ENCODE measurements at places on chromosomes 11 and 22.

GRCh38 chr22:44413211-44413610 lies 84.8 kb downstream of the RTL6 start:
- no peak for DNase-seq

DNA sequence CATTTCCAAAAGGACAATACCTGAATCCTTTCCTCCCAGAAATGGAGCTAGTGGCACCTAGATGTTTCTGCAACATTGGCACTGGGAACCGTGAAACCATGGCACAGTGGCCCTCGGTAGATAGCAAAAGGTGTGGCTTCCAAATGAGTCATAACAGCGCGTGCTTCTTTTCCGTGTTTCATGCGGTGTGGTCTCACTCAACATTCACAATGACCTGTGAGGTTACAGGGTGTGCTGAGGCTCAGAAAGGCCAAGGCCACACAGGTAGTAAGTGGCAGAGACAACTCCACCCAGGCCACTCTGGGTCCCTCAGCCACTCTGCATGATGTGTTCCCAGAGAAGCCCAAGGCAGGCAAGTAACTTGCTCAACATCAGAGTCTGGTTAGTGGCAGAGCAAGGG lies 67.4 kb downstream of the TP53I11 start:
- no peak for DNase-seq

DNA sequence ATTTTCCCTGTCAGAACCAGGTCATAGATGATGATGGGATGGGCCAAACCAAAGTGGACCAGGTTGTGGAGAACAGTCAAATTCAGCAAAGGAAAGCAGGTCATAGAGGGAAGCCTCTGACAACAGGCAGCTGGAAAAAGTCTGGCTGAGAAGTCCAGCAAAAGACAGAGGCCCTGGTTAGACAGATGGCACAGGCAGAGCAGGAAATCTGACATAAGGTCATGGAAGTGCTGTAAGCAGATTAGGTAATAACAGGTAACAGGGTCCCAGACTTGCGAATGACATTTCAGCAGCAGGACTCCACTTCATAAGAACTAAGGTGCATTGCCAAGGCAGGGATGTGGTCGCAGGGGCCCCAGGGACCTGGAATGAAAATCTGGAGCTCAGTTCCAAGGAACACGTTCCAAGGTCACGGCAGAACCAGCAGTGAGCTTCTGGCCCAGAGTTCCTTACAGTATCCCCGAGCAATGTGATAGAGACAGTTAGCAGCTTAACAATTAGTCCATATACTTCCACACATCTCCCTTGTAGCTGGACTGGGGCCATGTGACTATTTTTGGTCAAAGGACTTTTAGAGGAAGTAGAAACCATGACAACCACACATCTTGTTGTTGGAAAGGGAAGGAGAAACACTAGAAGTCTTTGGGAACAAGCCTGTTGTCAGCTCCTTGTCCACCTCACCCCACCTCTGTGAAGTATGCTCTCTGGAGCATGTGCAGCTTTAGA lies 75.4 kb downstream of the ME3 start:
- DNase-seq: no peak

GRCh38 chr11:37946155-37946766 lies 1348.2 kb upstream of the RAG2 start:
- DNase-seq: no peak

- DNase-seq: no peak
Measured at GRCh38 chr11:87603887-87604286, 566.2 kb downstream of the TMEM135 start.

- DNase-seq: no peak
Measured at GRCh38 chr11:36792996-36793914, 195.2 kb upstream of the RAG2 start.

- DNase-seq: no peak
Measured at GRCh38 chr11:76653674-76654284, 16.8 kb downstream of the LRRC32 start.

GRCh38 chr11:111157571-111157970 lies 88.0 kb upstream of the POU2AF2 start:
- DNase-seq: no peak

GRCh38 chr11:62394825-62395538 lies 23.9 kb upstream of the SCGB1A1 start:
- peak; percentile 48 for DNase-seq

DNA sequence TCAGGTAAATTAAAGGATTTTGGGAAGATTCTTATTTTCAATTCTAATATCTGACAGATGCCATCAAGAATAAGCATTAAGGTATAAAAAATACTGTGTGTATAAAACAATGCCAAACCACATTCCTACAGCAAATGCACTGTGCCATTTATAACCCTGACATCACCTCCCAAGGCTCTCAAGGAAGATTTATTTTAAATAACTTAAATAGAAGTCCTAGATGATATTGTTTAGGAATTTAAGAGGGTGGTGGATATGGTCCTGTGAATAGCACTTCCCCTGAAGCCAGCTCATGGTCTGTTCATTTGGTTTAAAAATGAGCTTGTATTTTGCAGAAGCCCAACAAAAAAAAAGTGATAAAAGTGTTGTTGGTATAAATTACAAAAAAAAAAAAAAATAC lies 32.1 kb downstream of the PPIL2 start:
- no peak for DNase-seq

- no peak for DNase-seq
Measured at GRCh38 chr22:21593406-21594232, 26.1 kb downstream of the UBE2L3 start.

GRCh38 chr11:117143390-117143789 lies 697 bp upstream of the PAFAH1B2 start:
- no peak for DNase-seq

DNA sequence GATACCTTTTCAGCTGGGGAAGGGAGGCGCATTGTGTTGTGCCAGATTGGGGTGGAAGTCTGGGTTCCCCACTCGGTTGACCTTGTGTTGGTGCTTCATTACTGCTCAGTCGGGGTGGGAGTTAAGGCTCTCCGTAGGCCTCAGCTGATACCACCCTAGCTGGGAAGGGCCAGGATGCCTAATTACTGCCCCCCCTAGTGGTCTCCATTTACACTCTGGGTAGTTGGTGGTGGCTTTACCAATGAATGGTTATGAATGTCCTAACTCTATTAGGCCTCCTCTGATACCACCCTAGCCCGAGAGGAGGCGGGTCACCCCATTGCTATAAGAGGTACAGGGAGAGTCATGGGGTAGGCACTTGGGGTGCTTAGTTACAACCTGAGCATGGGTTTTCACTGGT lies 27.5 kb upstream of the HIKESHI start:
- no peak for DNase-seq

DNA sequence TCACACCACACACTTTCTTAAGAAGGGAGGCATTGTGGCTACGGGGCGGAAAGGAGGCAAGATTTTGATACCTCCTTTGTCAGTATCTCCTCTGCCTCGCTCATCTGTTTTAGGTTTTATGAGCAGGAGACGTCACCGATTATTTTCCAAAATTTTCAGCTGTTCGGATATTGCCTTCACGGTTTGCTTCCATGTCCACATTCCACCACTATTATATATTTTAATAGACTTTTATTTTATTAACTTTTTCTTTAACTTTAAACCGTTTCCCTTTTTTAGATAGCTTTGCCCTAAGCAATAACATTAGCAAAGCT lies 33.7 kb upstream of the CREB3L1 start:
- no peak for DNase-seq

DNA sequence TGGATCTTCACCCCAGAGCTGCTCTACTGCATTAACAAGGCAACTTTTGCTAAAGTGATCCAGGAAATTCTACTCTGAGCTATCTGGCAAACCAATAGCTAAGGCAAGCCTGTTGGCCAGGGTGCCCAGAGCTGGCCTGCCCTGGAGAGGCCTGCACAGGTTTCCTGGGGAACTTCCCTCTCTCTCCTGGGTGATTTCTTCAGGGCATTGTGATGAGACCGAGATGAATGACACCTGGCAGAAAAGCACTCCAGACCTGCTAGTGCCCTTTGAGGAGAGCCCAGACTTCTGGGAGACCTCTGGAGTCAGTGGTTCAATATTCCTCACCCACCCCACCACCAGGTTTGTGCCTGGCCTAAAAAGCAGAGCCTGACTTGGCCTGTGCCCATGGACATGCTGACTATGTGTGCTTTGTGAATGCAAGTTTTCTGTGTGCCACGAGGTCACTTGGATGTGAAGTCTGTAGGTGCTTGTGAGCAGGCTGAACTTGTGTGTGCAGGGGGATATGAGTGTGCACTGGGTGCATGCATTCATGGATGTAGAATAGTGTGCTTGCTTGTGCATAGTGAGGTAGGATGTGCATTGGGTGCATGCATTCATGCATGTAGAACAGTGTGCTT lies 4.4 kb upstream of the APLNR start:
- DNase-seq: no peak

DNA sequence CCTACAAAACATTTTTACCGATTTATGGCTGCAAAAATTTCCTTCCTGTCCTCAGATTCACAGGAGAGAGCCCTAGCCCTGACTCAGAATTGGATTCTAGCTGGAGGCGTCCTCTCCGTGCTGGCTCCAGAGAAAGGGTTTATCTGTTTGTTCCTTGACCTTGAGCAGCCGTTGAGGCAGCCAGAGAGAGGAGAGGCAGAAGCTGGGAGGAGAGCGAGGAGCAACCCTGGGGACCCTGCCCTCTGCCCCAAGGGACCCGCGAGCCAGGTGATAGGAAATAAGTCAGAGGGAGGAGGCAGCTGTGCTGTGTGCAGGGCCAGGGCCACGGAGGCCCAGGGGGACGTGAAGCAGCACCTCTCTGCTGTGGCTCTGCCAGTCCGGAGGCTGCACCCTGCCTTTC lies 75.6 kb downstream of the IGLL1 start:
- DNase-seq: no peak

DNA sequence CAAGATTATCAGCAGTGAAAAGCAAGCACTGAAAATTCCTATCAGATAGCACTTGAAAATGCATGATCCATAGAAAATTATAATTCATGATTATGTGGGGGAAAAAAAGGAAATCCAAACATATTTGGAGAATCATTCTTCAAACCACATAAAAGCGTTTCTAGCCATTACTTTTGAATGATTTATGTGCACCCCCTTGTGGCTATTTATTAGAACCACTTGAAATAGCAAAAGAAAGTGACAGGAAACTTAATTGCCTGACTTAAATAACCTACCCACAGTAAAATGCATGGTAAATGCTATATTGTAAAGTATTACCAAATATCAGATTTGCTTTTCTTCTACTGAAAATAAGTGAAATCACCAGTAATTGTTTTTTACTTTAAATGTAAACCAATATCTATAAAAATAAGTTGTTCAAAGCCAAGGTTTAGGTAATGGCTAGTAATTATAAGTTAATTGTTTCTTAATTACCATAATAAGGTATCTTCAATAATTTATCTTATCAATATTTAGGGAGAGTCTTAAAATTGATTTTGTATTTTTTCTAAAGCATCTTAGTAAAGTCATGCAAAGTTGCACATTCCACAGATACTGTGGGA lies 168.5 kb downstream of the ARHGAP42 start:
- DNase-seq: no peak

DNA sequence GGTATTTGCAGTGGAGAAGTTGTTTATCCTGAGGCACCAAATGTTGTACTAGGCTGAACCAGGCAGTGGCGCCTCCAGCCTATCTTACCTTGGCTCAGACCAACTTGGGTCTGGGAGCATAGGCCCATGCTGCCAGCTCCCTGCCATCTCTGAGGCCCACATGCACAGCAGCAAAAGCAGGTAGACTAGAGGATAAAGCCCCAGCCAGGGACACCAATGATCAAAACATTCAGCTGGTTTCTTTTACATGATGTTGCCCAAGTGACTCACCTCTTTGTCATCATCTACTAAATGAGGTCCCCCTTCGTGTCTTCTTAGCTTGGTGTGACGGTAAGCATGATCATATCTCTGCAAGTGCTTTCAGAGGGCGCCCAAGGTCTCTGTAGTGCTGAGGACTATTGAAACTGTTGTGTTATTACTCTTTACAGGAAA lies 112.1 kb upstream of the DRD2 start:
- no peak for DNase-seq

DNA sequence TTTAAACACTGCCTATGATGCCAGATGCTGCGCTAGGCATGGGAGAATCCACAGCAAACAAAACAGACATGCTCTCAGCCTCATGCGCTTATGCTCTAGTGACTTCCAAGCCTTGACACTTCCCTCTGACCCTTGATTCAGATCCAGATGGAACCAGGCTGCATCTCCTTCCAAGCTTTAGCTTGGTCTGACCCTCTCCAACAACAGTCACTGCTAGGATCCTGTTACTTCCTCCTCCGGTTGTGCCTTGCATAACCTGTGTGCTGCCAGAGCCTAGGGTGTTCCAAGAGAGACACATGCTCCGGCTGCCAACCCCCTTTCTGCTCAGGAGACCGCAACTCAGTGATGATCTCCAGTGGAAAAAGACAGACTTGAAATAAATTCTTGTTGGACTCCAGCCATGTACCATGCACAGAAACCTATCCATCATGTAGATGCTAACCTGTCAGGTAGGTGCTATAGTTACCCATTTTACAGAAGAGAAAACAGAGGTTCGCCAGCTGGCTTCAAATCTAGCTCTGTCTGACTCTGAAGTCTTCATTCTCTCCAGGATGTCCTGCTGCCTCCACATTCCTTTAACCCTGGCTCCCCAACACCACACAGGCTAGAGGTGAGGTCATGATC lies 136.3 kb upstream of the TEAD1 start:
- DNase-seq: no peak

DNA sequence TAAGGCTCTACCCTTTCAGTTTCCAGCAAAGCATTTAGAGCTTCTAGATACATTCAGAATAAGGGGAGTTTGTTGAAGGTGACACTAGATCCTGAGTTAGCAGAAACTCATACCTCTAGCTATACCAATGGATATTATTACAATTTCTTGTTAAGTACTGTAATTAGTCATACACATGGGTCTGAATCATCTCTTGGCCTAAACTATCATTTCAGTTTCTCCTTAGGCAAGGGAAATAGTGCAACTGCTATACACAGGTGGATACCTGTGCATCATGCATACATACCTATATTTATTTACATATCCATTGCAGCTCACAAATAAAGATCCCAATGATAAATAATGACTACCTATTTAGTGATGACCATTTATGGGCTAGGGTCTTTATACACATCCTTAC lies 45.1 kb upstream of the PAX6 start:
- DNase-seq: no peak

GRCh38 chr22:48098243-48098920 lies 1335.9 kb downstream of the TBC1D22A start:
- no peak for DNase-seq

All from stimulated activated naive CD4-positive, alpha-beta T cell (primary cell).